Stimulated activated CD4-positive, alpha-beta T cell treated with anti-CD3 and anti-CD28 coated beads, Interleukin-15, amount 100 ng/mL, for 1 hour (primary cell): ENCODE measurements at places on chromosomes 2 and 18.

DNA sequence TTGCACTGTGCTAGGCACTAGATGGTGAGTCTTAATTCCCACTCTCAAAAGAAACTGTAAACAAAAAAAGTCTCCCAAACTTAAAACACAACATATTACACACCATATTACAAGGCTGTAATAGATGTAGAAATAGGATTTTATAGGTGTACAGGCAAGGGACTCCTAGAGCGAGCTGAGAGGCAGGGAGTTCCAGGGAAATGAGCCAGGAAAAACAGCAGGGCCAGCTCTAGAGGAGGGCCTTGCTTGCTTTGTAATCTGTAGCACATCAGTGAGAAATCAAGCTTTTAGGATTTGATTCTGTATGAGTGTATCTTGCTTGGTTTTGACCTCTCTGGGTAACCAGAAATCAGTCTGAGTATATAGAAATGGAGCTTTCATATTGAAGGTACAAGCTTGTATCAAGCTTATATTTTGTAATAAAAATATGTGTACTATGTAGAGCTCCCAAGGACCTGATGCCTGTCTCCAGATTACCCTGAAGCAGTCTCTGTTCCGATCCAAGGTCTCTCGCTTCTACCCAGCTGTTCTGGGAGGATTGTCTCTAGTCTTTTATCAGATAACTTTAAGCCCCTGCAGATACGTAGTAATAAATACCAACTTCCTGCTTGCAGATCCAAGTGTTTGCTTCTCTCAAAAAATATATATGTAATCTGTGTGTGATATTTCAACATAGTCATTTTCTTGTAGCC, 73.0 kb downstream of the MYO1B start:
- no peak for DNase-seq

- no peak for DNase-seq
Measured at GRCh38 chr2:41420872-41421271, 626.9 kb upstream of the PKDCC start.

- DNase-seq: no peak
Measured at GRCh38 chr2:181943411-181944124, 42.1 kb upstream of the PPP1R1C start.

DNA sequence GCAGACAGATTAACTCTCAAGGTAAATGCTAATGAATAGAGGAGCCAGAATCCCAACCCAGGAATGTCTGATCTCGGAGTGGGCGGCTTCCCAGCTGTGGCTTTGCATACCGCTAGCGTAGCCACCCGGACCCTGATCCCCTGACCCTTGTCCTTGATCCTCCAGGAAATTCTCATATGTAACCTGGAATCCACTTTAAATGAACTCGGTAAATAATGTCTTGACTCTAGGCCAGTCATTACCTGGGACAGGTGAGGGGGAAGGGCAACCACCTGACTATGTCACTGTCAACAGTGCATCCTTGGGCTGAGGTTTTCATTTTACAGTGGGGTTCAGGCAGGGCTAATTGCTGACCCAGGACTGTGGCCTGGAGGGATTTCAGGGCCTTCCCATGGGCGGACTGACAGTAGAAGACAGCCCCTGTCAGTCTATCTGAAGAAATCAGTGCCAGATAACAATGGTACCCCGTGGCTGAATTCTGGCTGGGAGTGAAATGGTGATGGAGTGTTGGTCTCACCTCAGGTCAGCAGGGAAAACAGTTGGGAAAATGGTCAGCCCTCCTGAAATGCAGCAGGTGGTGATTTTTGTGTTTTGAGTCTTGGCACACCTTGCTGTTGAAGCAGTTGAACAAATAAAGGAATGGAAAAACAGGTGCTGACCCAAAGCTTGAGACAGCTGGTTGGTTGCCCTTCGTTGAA, 9.6 kb downstream of the ACKR3 start:
- DNase-seq: no peak

- DNase-seq: peak; percentile 16
Measured at GRCh38 chr2:172710584-172711047, 25.0 kb upstream of the RAPGEF4 start.

GRCh38 chr2:240319221-240319854, 116.1 kb upstream of the GPC1 start:
- DNase-seq: no peak

DNA sequence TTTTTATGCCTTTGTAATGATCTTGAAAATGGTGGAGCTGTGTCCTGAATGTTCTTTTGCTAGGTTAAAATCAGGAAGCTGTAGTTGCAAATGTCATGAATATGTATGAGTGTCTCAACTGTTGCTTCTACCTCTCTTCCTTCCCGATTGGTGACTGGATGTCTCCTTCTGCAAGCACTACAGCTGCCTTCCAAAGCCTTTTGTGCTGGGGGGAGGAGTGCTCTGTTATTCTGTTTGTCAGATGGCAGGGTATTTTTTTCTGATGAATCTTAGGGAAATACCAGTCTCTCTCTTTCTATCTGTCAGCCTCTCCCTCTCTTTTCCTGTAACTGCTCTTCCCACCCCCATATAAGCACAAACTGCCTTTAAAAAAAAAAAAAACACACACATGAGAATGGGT, 1396.3 kb upstream of the CELF4 start:
- no peak for DNase-seq

DNA sequence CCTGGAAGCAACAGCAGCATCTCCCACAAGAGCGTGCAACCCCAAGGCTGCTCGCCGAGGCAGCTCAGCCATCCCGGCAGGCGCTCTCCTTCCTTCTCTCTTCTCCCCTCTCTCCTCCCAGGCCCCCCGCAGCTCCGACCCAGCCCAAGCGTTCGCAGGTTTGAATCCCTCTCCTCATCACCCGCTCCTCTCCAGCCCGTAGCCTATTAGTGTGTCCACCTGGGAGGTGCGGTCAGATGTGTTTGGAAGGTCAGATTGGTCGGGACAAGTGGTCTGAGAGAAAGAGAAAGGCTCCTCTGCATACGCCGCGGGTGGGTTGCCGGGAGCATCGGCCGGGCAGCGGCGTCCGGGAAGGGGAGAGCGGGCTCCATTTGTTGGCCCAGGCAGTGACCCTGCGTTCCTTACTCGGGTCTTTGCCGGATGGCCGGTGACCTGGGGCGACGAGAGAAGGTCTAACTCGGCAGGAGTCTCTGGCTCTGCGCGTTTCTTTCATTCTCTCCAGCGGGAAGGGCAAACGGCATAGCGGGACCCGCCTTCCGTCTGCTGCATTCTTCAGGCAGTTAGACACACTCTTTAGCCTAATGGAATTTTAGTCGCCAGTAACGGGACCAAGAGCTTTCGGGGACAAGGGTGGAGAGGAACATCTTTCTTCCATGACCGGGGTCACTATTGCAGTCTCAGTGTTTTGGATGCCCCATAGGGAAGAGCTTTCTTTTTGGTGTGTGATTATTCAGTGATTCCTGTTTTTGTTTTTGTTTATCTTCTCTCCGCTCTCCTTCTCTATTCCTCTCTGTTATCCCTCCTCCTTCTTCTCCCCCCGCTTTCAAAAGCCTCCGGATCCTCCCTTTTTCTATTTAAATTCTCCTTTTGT, 1.1 kb upstream of the TMEFF2 start:
- no peak for DNase-seq

DNA sequence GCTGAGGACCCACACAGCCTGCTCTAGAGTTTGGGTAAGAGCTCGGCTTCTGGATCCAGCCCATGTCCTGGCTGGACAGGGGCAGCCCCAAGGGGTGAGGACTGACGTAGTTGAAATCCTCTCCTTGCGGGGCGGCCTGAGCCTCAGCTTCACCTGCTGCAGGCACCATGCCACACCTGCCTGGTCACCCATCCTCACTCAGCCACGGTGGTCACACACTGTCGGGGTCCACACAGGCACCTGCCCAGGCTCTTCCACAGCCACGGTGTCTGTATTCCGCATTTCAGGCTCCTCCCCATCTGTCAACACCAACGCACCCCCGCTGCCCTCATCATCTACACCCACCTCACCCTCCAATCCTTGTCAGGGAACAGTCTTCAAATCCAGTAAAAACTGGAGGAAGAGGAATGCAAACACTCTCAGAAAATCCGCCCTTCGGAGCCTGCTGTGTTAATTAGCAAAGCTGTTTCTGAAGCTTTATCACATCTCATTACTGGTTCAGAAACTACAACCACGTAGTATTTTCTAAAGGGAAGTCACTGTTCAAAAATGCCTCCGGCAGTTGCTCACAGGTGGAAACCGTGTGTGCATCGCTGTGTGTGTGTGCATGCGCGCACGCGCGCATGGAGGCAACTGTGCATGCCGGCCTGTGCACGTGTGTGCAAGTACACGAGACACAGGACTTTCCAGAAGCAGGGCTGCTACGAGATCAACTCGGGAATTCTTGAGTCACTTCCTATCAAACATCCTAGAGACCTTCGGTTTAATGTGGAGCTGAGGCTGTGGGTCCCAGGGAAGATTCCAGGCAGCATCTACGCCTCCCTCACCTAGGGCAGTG, 38.2 kb downstream of the SLC66A2 start:
- no peak for DNase-seq

DNA sequence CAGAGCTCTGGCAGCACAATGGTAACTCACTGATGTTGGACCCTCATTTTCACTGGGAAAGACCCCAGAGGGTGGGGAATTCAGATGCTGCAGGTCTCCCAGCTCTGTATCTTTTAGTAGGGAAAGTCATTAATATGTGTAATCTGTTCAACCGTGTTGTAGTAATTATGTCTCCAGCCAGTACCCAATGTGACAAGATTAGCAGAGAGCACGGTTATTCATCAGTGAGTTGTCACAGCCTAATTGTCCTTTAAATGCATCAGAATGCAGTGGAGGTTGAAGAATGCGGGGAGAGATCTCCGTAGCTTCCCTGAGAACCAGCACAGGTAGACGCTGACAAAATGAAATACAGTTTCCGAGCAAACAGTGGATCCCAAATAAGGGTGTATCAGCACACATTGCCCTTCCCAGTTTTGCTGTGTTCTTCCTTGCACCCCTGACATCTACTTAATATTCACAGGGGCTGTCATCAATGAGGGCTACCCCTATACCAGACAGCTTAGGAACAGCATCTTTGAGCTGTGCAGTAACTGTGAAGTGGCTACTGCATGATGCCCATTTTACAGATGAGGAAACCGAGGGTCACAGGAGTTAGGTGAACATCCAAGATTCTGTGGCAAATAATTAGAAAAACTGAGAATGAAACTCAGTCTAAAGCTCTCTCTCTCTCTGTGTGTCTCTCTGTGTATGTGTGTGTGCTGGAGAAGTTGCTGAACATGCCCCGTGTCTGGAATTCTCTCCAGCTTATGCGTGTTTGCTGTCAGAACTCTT, 430.4 kb upstream of the HS6ST1 start:
- DNase-seq: no peak

DNA sequence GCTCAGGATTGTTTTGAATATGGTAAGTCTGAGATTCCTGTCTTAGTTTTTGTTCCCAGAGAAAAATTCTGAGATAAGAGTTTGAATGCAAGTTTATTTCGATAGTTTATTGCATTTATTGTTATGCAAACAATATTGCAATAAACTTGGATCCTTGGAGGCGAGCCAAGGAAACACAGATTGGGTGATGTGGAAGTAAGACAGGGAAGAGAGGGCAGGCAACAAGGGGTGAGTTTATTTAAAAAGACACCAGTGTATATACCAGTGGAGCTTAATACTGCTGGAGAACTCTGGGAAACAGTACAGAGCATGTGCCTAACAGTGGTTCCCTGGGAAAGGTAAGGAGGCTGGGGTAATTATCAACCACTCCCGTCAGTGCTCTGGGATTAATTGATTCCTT, 87.5 kb upstream of the NEDD4L start:
- no peak for DNase-seq

DNA sequence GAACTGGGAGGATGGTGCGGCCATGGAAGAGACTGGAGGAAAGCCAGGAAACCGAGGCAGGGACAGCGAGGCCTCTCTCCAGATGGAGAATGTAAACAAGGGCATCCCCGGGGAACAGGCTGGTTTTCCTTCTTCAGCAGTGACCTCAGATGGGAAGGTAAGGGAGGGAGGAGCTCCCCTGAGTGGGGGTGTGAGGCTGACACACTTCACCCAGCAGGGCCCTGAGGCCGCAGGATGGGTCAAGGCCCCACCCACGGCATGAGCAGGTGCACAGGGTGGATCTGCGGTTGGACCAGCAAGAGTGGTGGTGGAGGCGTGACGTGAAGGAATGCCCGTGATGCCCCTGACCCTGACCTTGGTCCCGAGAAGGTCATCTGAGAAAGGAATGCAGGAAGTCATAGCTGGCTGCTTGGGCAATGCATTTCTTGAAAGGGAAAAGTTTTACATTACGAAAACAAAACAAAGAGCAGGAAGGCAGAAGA, 48.1 kb downstream of the ADCY3 start:
- DNase-seq: no peak

DNA sequence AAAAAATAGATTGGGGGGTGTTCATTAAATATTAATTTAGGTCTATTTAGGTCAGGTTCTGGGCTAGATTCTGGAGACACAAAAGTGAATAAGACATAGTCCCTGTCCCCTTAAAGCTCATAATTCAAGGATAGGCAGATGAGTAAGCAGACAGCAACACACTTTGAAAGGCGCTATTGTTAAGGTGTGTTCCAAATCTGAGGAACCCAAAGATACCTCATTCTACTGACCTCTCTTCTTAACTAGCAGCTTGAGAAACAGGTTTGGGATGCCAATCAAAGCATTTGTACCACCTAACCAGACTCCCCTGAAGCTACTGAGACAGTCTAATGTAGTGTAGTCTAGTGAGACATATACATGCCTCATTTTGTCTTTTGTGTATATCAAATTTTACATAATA, 34.8 kb downstream of the SEMA4F start:
- no peak for DNase-seq

GRCh38 chr2:58906081-58906645, 665.0 kb upstream of the FANCL start:
- no peak for DNase-seq

DNA sequence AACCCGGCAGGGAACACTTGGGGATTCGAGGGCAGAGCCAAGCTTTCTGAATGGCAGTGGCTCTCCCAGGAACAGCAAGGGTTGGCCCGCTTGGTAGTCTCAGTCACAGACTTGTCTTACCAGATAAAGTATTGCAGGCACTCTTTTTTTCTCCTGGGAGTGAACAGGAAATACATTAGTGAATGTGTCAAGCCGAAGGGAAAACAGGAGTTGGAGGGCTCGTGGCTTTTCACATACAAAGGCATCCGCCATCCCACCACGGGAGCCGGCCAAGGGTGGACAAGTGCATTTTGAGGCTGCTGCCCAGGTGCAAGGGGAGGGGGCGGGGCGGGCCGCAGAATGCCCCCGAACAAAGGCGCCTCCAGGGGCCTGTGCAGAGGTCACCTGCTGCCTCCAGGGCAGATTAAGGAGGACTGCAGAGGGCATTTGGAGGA, 163.3 kb upstream of the SIX3 start:
- DNase-seq: no peak

- DNase-seq: no peak
Measured at GRCh38 chr2:152557273-152557888, 159.9 kb downstream of the PRPF40A start.

GRCh38 chr2:65969161-65969560, 465.8 kb upstream of the MEIS1 start:
- DNase-seq: no peak
